ENCODE measurements at places on chromosomes 6 and 20. TPM values are rescaled to one million over a fixed set of nuclear protein-coding genes. Genes with fewer than 3 reads are reported as not detected.

DNA sequence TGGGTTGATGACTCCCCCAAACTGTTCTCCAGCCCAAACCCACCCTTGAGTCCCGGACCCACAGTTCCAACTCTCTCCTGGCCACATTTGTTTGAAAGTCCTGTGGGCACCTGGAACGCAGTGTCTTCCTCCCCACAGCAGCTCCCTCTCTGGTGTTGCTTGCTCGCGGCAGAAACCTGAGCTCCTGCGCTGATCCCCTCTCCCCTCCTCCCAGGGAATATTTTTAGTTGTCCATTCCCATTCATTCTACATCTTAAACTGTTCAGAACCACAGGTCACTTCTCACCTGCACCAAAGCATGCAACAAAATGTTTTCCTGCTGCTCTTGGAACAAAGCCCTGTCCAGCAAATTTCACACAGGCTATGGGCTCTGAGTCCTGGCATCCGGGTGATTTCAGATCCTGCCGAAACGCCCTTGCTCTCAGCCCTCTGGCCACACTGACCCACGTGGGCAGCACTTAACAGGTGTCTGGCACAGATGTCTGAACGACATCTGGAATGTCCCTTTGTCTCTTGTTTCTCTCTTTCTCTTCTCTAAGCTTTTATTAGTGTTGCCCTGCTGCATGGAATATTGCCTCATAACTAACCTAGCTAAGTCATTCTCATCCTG is 27.0 kb upstream of the PMEPA1 start:
- no peak for DNase-seq

GRCh38 chr20:32019156-32019510 is 8.9 kb downstream of the CCM2L start:
- no peak for DNase-seq

- DNase-seq: no peak
These were observed 194.4 kb downstream of the TMEM200A start for GRCh38 chr6:130560231-130560630.

FIG4 gene
- 11.8 TPM for polyA plus RNA-seq
